Stimulated activated CD8-positive, alpha-beta memory T cell treated with anti-CD3 and anti-CD28 coated beads, Interleukin-15, amount 100 ng/mL, for 4 hours (primary cell): ENCODE measurements at places on chromosomes 4 and X.

DNA sequence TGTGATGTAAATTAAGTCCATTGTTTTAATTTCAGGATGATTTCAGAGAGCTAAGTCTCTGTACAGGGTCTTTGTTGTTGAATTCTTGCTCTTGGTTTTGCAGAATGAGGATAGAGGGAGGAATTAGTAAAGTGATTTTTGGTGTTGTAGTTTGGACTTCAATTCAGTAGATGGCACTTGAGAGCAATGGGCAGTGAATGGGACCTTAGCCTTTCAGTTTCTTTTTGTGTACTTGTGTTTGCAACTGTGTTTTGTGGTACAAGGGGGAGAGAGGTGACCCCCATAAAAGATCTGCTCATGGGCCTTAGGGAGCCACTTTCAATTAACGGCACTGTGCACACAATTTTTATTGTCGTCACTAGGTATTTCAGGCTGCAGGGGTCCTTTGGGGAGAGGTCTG, 340.0 kb downstream of the DCAF12L2 start:
- no peak for DNase-seq

DNA sequence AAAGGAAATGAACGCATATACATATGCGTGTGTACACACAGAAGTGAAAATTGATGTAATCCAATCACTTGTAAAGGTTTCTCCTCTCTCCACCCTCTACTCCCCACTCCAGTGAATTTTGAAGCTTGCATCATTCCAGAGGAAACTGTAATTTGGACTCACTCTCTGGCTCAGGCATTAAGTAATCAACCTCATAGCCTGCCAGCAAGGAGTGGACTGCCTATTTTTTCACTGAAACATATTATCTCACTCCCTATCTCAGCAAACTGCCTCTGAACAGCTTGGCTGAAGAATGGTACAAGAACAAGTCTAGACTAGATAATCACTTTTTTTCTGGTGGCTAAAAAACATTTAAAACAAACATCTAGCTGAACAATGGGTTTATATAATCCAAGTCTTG, 124.2 kb downstream of the C4orf51 start:
- no peak for DNase-seq

- no peak for DNase-seq
Observed at GRCh38 chrX:68416592-68416991, 16.7 kb downstream of the OPHN1 start.

DNA sequence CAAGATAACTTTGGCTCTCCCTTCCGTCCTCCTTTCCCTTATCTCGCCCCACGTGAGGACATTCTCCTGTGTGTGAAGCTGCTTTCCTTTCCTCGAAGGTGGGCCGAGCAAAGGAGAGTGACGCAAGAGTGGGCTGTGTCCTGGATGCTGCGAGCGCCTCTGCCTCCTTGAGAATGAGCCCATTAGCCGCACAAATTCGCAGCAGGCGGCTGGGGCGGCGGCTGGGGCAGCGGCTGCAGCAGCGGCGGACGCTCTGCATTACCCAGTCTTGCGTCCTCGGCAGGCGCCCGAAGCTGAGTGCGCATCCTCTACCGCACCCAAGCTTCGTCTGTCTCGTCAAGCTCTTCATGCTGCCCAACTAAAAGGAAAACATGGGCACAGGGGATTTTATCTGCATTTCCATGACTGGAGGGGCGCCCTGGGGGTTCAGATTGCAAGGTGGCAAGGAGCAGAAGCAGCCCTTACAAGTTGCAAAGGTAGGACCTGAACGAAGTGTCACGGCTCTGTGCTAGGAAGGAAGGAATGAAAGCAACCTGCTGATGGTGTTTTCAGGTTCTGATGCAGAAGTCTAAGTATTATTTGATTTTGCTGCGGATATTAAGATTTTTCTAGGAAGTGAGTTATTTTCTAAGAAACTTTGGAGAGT, at the start of gene SYNPO2:
TSS of gene SYNPO2 (plus strand) at position 189 of the 646 bp plus-strand sequence. CDS start at position 372, 183 bp downstream.
- no peak for DNase-seq

DNA sequence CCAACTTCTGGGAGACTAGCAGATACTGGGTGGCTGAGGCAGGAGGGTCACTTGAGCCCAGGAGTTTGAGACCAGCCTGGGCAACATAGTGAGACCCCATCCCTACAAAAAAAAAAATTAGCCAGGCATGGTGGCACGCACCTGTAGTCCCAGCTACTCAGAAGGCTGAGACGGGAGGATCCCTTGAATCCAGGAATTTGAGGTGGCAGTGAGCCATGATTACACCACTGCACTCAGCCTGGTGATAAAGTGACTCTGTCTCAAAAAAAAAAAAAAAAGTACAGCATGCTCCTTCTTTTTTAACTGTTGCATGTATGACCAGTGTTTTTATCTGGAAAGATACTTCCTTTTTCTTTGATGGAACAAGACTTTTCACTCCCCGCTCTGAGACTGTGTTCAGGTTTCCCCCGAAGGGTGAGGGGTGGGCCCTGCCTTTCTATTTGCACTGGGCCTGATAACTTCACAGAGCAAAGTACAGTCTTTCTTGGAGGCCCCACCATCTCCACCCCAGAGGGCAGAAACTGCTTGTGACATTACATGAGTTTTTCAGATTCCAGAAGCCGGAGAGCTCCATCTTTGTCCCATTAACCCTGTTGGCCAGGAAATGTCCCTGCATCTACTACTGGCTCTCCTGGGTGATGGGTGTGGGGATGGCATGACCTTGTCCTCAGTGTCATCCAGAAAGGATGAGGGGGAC, 35.2 kb downstream of the NYX start:
- DNase-seq, result no peak

DNA sequence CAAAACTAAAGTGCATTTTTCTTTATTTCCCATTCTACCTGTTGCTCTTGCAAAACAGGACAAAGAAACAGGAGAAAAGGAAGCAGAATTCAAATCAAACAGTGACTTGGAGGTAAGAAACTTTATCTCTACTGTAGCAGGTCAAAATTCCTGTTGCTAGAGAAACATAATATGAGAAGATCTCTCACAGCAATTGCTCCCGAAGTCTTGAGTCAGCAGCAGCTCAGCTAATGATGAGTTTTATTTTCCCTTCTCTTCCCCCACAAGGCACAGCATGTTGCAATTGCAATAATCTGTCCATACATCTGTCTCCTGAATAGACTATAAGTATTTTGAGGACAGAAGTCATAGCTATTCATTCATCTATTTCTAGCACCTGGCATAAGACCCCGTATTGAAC, 112.7 kb downstream of the CLNK start:
- no peak for DNase-seq

DNA sequence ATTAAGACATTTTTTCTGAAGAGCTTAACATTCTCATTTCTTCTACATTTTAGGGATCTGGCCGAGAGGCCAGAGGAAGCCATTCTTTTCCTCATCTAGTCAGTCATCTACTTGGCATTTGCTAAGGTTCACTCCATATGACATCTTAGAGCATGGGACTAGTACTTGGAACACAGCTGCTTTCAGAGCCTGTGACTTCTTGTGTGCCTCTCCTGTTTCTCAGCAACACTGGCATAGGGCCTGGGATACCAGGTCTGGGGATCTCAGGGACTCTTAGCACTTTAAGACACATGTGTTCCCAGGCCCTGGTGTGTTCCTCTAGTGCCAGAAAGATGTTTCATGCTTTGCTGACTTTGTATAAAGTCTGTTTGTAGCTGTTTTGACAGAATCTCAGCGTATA, 7.3 kb downstream of the PLP1 start:
- no peak for DNase-seq

- DNase-seq, result no peak
Observed at GRCh38 chrX:120456973-120457372, 12.1 kb downstream of the LAMP2 start.
